ENCODE measurements at places on chromosomes 7 and 10.

- no peak for DNase-seq
Observed at GRCh38 chr7:69269806-69270205, 328.5 kb upstream of the AUTS2 start.

DNA sequence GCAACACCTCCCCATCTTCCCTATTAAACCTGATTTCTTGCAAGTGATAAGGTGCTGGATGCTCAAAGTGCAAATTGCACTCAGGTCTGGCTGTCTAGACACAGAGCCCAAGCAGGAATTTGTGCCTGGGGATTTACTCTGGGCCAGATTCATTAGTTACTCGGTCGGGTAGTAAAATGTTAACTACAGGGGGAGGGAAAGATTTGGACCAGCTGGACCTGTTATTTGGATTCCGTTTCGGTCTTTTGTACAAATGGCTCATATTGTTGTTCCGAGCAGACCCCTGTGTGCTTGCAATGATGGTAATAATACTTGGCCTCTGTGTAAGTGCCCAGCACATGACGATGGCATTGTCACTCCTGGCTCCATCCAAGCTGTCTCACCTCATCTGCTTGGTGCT is 609.6 kb downstream of the KCNMA1 start:
- DNase-seq = no peak

DNA sequence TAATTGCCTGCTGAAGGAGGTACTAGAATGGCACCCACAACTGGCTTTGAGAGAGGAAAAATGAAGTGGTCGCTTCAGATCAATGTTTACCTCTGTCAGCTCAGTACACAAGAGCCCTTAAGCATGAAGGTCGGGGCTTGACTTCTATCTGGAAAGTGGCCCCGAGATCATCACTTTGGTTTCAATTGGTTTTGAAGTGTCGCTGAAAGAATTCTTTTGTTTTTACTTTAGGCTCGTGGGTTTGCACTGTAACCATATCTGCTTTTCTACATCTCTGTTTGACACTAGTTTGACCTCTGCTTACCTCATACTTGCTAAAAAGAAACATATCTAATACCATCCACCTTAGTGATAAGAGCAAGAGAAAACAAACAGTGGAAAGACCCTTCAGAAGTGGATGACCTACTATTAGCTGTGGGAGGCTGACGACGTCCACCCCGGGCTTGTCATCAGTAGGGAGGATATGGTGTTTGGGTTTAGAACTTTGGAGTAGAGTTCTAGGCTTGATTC is 361.8 kb downstream of the GATA3 start:
- peak; percentile 42 for DNase-seq

DNA sequence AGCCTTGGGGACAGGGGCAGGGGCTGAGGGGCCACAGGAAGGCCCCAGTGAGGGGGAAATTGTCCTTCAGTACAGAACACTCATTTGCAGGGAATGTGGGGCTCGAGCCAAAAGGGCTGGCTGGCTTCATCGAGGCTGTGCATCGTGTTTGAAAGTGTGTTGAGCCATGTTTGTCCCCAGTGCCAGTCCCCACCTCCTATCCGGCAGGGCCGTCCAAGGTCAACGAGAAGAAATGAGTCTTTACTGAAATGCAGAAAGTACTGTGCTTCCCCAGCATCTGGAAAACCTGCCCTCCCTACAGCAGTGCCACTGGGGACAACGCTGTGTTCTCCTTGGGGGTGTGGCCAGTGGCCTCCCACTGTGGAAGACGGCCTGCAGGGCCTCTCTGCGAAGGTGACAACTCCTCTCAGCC is 214.1 kb downstream of the KLF6 start:
- no peak for DNase-seq

GRCh38 chr10:21926949-21927348 is 76.6 kb downstream of the DNAJC1 start:
- DNase-seq = no peak

GRCh38 chr10:125086691-125087090 is 73.7 kb downstream of the CTBP2 start:
- no peak for DNase-seq

GRCh38 chr10:93820434-93820833 is 62.7 kb downstream of the LGI1 start:
- no peak for DNase-seq

Data from activated CD4-positive, alpha-beta T cell treated with anti-CD3 and anti-CD28 coated beads, Interleukin-2, amount 50 U/mL, for 1 hour (primary cell).